ENCODE measurements at places on chromosomes 16 and 17.
A peak's percentile ranks its signal among the peaks of the same experiment; 100 is the strongest.

GRCh38 chr17:71099003-71099714 is 929.8 kb downstream of the KCNJ2 start:
- no peak for DNase-seq

GRCh38 chr16:78796221-78796866 is 696.9 kb downstream of the WWOX start:
- peak; percentile 9 for DNase-seq

- no peak for DNase-seq
These were observed 30.1 kb downstream of the PRKCB start for GRCh38 chr16:23865853-23866252.

DNA sequence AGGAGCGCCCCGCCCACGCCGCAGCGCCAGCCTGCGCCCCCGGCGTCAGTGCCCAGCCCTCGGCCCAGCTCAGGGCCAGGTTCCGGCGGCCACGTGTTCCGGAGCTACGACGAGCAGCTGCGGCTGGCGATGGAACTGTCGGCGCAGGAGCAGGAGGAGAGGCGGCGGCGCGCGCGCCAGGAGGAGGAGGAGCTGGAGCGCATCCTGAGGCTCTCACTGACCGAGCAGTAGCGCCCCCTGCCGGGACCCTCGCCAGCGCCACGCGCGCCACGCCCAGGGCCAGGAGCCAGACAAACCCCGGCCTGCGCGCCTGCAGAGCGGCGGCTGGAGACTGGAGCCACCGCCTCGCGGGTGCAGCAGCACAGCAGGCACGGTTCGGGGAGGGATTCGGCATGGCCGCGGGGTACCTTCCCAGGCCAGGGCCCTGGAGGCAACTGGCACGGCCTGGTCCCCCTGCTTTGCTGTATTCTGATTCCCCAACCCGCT is 9.3 kb downstream of the CORO6 start:
- DNase-seq = peak; percentile 47

DNA sequence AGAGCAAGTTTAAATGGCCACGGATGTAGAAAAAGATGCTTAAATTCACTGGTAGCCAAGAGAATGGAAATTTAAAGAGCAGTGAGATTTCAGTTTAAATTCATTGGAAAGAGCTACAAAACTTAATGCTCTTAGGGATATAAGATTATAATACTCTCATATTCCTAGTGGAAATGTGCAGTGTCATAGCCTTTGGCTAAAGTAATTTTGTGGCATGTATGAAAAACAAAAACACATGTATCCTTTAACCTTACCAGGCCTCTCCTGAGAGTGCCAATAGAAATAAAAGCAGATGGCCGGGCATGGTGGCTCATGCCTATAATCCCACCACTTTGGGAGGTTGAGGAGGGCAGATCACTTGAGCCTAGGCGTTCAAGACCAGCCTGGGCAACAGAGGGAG is 289.2 kb downstream of the PHKB start:
- DNase-seq = no peak

DNA sequence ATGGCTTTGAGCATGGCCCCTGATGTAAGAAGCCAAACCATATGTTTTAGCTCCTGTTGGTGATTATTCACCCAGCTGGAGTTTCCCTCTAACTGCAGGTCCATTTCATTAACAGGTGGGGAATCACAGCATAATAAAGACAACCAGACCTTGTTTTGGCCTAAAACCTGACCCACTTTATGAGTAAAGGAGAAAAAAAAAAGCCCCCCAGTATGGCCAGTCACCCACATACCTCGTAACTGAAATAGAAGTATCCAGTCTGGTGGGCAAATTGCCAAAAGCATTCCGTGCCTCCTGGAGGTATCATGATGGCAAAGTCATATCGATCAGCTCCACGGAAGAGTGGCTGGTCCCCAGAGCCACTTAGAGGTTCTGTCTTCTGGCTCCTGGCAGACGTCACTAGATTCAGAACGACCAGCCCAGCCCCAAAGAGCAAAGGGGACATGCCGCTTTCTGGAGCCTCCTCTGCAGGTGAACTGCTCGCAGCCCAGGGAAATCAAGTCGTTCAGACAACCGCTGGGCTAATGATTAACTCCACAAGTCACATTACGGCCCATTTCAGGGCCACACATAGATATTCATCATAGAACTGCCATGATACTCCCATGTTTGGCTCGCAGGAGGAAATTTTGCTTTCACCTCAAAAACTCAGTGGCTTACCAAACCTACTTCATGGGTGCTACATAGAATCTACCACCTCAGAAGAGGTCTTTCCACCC is at the start of gene TMED6:
TMED6 (minus strand) TSS at position 478 of the 719 bp plus-strand sequence; CDS start at position 445, 33 bp downstream.
- DNase-seq = no peak

DNA sequence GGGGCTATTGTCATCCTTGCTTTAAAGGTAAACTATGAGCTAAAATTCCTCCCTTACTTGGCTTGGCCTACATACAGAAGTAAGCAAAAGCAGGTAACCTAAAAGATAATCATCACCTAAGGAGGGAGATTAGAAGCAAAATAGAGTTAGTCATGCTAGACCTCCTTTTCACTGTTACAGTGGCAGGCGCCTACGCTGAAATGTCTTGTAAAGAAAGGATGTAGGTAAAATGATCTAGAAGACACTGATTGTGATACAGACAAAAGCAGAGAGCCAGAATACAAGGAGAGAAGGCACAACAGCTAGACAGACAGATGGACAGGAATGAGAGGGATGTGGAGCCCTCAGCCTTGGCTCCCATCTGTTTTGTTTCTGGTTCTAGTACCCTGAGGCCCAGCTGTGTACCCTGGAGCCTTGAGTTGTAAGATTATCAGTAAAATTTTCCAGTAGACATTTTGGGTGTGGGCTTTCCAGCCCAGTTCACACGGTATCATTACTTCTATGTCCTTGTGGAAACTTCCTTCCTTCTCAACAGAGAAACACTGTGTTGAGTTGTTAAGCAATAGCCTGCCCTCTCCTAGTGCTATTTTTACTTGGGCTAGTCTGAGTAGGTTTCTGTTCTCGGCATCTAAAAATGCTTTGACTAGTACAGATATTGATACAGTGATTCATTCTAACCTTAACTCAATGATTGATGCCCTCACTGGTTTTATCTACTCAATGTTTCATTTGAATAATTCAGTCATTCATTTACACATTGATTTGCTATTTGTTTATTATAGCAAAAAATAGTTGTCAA is 7.7 kb upstream of the C16orf78 start:
- DNase-seq = no peak

DNA sequence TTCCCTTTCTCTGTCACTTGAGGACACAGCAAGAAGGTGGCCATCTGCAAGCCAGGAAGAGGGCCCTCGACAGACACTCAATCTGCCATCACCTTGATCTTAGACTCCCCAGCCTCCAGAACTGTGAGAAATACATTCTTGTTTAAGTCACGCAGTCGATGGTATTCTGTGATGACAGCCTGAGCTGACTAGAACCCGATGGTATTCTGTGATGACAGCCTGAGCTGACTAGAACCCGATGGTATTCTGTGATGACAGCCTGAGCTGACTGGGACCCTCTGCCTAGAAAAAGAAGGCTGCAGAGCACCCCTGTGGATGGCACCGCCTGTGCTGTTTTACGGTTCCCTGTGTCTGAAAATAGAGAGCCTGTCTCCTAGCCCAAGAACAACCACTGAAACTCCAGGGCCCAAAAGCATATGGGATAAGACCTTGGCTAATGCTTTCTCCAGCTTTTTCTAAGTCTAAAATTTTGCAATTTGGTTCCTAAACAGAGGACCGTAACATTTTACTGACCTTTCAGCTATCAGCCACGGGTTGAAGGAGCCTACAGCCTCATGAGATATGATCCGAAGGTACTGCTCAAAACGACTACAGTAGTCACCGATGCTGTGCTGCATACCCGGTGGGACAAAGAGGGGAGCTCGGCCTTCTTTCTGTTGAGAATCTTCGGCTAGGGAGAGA is 33.1 kb upstream of the PITPNM3 start:
- DNase-seq = no peak

DNA sequence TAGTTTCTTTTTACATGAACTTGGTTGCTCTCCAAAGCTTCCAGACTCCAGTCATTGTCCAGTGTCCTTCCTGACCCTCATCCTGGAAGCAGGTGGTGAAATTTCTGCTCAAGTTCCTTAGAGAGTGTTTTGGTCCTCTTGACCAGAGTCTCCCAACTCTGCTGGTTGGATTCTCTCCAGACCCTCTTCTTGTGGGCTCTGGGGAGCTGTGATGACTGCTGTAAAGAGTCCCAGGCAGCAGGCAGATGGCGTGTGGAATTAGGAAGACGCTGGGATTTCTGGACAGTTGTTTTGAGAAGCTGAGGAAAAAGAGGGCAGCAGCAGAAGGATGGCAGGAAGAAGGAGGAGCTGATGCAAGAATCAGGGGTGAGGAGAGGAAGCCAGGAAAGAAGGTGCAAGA is 1.6 kb upstream of the SEZ6 start:
- DNase-seq = no peak

- DNase-seq = no peak
These were observed 54.6 kb upstream of the DOC2B start for GRCh38 chr17:235831-236640.

- DNase-seq = no peak
These were observed at the start of gene LGALS9 for GRCh38 chr17:27630607-27631410. TSS of gene LGALS9 (plus strand) at chr17:27631188. CDS start at chr17:27631266, 78 bp downstream.

GRCh38 chr16:74094514-74094913 is 202.1 kb upstream of the PSMD7 start:
- no peak for DNase-seq

- DNase-seq = no peak
These were observed 343.8 kb downstream of the SNX29 start for GRCh38 chr16:12320298-12320706.

GRCh38 chr16:66150698-66151482 is 215.6 kb upstream of the CDH5 start:
- DNase-seq = no peak

DNA sequence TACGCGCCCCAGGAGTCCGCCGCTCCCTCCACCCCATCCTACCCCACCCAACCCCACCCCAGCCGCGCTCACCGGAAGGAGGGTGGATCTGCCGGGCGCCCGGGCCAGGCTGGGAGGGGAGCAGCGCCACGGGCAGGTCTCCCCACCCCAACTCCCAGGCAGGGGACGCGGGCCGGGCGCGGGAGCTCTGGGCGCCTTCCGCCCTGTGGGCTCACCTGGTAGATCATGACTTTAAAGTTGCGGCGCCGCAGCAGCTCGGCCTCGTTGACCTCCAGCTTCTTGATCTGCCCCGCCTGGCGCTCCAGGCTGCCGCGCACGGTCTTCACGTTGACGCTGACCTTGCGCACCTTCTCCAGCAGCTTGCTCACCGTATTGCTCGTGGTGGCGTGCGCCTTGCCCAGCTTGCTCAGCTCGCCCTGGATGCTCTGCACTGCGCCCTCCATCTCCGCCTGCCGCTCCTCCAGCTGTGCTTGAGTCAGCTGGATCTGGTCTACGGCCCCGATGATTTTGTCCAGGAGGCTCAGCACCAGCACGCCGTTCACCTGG is 571 bp downstream of the CAVIN1 start:
- DNase-seq = no peak

GRCh38 chr16:25593260-25593659 is 98.5 kb upstream of the HS3ST4 start:
- no peak for DNase-seq

GRCh38 chr17:31488264-31488981 is 96.9 kb downstream of the RAB11FIP4 start:
- DNase-seq = no peak

GRCh38 chr17:78873519-78874340 is 29.3 kb downstream of the CEP295NL start:
- DNase-seq = peak; percentile 61

- DNase-seq = no peak
These were observed 64.9 kb downstream of the IRF8 start for GRCh38 chr16:85963753-85964285.

DNA sequence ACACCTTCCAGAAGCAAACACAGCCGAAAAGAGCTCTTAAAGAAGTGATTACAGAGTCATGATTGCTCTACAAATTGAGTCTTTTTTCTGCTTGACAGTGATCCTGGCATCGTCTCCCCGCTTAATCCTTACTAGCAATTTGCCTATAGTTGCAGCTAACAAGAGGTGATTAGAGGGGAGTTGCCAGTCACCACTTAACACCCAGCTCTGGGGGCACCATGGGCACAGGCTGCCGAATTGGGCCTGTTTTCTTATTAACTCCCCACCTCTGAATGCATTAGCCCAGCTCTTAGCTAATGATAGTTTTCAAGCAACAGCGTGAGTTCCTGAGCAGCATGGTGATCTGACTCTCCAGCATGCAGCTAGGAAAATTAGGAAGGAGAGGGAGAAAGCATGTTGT is 93.5 kb downstream of the RBFOX1 start:
- DNase-seq = no peak

GRCh38 chr17:14768923-14769322 is 468.0 kb downstream of the HS3ST3B1 start:
- no peak for DNase-seq

GRCh38 chr16:53775821-53776431 is 72.0 kb downstream of the FTO start:
- DNase-seq = no peak

- no peak for DNase-seq
These were observed 4.1 kb downstream of the ERAL1 start for GRCh38 chr17:28858801-28859355.
